Stimulated activated CD8-positive, alpha-beta memory T cell treated with anti-CD3 and anti-CD28 coated beads, Interleukin-4, amount 100 ng/mL, for 1 hour (primary cell): ENCODE measurements at places on chromosomes 2 and 18.

GRCh38 chr2:233080836-233081229 is 20.7 kb downstream of the INPP5D start:
- DNase-seq, result no peak

- no peak for DNase-seq
Observed at GRCh38 chr18:6921571-6921970, 192.1 kb downstream of the ARHGAP28 start.

GRCh38 chr2:123644053-123644452 is 381.0 kb upstream of the CNTNAP5 start:
- DNase-seq, result no peak

DNA sequence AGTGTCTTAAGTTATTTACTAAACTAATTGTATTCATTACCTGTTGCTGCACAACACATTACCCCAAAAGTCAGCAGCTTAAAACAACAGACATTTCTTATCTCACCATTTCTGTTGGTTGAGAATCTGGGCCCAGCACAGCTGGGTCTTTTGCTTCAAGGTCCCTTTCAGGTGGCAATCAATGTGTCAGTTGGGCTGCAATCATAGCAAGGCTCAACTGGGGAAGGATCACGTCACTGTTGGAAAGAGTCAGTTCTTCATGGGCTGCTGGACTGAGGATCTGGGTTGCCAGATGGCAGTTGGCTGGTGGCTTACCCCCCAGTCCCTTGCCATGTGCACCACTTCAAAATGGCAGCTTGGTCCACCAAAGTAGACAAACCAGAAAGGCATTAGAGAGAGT is 261.2 kb downstream of the SUCLG1 start:
- DNase-seq, result no peak

- DNase-seq, result no peak
Observed at GRCh38 chr18:44771956-44772917, 91.5 kb downstream of the SETBP1 start.

DNA sequence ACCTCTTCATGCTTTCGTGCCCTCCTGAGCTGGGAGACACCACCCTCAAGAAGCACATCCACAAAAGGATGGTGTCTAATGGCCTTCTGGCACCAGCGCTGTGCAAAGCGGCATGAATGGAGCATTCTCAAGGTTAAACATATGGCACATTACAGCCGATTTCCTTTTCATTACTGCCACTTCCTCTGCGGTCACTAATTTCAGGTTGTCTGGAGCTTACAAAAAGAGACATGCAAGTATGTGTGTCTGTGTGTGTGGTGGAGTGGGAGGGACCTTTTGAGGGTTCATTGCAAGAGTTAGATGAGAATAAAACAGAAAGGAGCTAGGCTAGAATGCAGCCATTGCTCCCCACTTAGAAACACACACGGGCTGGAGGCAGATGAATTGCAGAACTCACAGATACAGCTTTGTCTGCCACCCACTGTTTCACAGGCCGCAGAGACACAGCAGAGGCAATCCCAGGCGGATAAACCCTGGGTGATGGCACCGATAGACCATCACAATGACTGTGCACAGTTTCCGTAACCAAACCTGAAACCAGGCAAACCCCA is 76.0 kb downstream of the TGIF1 start:
- DNase-seq, result no peak

DNA sequence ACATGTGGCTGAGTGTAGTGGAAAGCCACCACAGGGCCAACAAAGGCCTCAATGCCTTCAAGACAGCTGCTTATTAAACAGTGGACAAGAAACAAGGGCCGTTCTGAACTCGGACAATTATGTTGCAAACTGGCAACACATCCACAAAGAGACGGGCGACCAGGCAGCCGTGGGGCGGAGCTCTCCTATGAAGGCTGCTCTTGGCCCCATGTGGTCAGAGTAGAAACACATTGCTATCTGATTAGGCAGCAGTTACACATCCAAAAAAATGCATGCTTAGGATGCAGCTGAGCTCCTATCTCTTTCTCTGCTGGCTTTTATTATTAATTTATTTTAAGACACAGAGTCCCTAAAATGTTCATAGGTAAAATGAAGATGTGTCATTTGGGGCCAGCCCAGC is 163.4 kb downstream of the TMEM163 start:
- DNase-seq, result no peak

GRCh38 chr18:24270937-24271380 is 126.7 kb downstream of the OSBPL1A start:
- DNase-seq, result no peak

GRCh38 chr2:30666266-30666874 is 140.9 kb downstream of the CAPN13 start:
- no peak for DNase-seq

DNA sequence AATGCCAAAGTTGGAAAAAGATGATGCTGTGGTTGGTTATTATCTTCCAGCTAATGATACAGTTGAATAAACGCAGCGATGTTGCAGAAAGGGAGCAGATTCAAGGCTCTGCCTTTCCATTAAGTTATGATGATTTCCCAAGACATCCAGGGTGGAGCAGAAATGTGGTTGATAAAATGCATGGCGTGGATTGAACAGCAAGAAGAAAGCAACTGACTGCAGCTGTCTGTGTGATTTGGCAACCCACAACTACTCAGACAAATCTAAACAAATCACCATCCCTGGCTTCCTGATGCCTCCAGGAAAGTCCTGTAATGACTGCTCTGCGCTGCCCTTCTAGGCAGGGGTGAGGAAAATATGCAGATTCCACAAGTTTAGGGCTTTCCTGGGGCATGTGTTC is 166.3 kb downstream of the NRP2 start:
- no peak for DNase-seq
